Stimulated activated CD8-positive, alpha-beta memory T cell treated with anti-CD3 and anti-CD28 coated beads, Interleukin-7, amount 100 ng/mL, for 4 hours (primary cell): ENCODE measurements at places on chromosomes 16 and 17.

DNA sequence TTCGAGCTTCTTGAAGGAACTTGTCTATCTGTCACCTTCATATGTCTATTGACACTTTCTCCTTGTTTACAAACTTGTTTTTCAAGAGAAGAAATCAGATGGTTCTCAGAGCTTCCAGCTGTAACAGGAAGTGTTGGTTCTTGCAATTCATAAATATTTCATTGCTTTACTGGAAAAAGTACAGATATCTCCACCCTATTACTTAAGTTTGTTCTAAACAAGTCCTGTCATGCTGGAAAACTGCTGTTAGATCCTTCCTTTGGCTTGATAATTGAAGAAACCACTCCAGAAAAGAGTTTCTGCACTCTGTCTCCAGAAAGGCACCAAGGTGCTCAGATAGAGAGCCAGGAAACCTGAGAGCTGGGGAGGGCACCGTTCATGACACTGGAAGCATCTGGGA lies 181.6 kb downstream of the DNAH9 start:
- no peak for DNase-seq

- DNase-seq, result no peak
Observed at GRCh38 chr17:3448059-3448665, 14.5 kb upstream of the OR1E2 start.

GRCh38 chr16:89695875-89696669 lies 5.4 kb downstream of the SPATA2L start:
- DNase-seq, result no peak

- no peak for DNase-seq
Observed at GRCh38 chr17:36940313-36941264, 3.3 kb downstream of the LHX1 start.

DNA sequence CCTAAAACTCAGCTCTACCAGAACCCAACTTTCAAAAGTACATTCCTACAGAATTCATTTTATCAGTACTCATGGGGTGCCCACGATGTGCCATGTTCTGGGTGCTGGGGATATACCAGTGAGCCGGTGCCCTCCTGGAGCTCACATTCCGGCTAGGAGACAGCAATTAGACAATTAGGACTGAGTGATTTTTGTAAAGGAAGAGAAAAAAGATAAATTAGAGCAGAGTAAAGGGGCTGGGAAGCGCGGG lies 449 bp upstream of the MRPL58 start:
- DNase-seq, result no peak

DNA sequence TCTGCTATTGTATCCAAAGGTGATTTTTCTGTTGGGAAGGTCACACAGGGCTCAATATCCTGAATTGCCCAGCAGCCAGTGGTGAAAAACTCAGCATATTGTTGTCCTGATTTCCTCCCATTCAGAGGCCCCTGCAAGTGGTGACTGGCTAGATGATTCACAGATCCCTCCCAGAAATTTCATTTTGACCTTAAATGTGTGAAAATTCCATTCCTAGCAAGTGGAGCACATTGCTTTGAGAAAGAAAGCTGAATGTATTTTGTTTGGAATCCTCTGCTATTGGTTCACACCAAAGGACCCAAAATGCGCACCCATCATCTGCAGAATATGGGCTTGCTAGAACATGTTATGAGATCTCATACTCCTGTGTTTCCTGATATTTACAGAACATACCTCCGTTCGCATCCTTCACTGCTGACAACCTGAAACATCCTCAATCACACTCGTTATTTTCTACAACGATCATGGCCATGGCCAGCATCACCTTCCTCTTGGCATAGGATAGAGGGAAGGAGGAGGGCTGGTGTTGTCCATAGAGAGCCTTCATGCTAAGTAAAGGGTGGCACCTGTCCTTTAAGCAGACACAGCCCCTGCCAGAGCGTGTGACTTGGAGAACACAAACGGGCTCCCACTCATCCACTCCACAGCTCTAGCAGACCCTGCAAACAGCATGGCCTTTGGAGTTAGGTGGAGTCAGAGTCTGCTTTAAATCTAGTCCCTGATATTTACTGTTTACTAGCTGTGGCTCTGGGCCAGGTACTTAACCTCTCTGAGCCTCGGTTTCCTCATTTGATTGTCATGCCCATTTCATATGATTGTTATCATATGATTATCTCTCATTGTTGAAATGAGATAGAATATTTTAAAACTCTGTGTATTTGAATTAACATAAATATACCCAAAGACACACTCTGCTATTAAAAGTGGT lies 30.4 kb upstream of the NFAT5 start:
- no peak for DNase-seq

DNA sequence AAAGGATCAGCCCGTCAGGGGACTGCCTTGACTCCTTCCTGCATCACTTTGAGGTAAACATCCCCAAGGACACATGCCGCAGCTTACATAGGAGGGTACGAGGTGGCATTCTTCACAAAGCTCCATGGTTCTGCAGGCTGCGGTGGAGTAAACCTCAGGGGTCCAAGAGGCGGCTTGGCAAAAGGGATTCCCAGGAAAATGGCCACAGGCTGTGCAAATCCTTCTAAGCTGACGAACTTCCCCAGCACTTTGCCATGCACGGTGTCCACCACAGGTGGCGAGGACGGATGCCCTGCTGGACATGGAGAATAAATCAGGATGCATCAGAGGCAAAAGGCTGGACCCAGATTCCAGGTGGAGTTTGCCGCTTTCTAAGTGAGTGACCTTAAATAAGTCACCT lies 4.2 kb downstream of the CES1 start:
- DNase-seq, result no peak

- no peak for DNase-seq
Observed at GRCh38 chr16:12411516-12411915, 392.2 kb downstream of the CPPED1 start.

GRCh38 chr16:19307587-19308241 lies 22.2 kb downstream of the CLEC19A start:
- no peak for DNase-seq
